ENCODE measurements at places on chromosomes 2 and 18. TPM values are rescaled to one million over a fixed set of nuclear protein-coding genes. Genes with fewer than 3 reads are reported as not detected.

CYS1 gene
- total RNA-seq, result 0.04 TPM

GRCh38 chr2:57180042-57180567 is 866.5 kb upstream of the VRK2 start:
- no peaks in the 10 kb centered on the region for H3K36me3 ChIP-seq

DNA sequence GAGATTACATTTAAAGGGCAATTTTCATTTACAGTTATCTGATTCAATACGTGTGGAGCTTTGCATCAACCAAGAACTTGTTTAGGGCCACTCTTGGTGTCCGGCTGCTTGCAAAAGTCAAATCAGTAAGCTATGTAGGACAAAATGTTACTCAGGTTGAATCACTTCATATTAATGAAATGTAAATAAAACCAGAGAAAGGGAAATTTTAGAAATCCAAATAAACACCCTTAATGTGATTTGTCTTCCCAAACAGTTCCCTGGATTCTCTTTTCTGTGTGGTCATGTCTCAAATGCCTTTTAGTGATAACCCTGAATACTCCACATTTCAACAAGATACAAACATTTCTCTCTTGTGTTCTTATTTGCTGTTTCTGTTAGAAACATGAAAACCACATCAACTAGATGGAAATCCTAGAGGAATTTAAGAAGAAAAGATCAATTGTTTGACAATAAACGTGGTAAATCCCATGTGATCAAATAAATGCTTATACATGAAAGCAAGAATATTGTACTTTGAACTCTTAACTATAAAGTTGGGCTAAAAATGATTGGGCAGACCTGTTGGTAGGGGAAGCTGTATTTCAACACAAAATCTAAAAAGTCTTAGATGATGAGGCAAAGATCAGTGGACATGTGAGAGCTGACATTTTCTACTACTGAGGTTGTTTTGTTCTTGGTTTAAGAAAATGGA is 101.3 kb downstream of the CDC42EP3 start:
- no peaks in the 10 kb centered on the region for H3K27me3 ChIP-seq
- no peak overlapping the region for H3K4me3 ChIP-seq
- no peak overlapping the region for H3K27ac ChIP-seq
- no peaks in the 10 kb centered on the region for H3K4me1 ChIP-seq
- DNase-seq, result no peak

- H3K4me1 ChIP-seq, result no peaks in the 10 kb centered on the region
- H3K4me3 ChIP-seq, result no peak overlapping the region
- DNase-seq, result no peak
- no peaks in the 10 kb centered on the region for H3K27me3 ChIP-seq
Observed at GRCh38 chr2:26229595-26229994, 14.8 kb downstream of the HADHA start.

GRCh38 chr2:202187570-202187969 is 50.8 kb downstream of the SUMO1 start:
- no peak overlapping the region for H3K27ac ChIP-seq
- H3K4me3 ChIP-seq, result no peak overlapping the region
- no peaks in the 10 kb centered on the region for H3K36me3 ChIP-seq
- no peak for DNase-seq
